ENCODE measurements at places on chromosomes 12 and 14.

GRCh38 chr12:109725321-109726105 lies 11.9 kb downstream of the FAM222A start:
- DNase-seq: no peak

- DNase-seq: no peak
Observed at GRCh38 chr12:74242088-74242487, 295.5 kb upstream of the ATXN7L3B start.

GRCh38 chr12:115657081-115658013 lies 620.1 kb downstream of the MED13L start:
- DNase-seq: no peak

- no peak for DNase-seq
Observed at GRCh38 chr12:132393991-132394949, 64.9 kb upstream of the GALNT9 start.

- no peak for DNase-seq
Observed at GRCh38 chr12:19744705-19745218, 305.5 kb downstream of the AEBP2 start.

DNA sequence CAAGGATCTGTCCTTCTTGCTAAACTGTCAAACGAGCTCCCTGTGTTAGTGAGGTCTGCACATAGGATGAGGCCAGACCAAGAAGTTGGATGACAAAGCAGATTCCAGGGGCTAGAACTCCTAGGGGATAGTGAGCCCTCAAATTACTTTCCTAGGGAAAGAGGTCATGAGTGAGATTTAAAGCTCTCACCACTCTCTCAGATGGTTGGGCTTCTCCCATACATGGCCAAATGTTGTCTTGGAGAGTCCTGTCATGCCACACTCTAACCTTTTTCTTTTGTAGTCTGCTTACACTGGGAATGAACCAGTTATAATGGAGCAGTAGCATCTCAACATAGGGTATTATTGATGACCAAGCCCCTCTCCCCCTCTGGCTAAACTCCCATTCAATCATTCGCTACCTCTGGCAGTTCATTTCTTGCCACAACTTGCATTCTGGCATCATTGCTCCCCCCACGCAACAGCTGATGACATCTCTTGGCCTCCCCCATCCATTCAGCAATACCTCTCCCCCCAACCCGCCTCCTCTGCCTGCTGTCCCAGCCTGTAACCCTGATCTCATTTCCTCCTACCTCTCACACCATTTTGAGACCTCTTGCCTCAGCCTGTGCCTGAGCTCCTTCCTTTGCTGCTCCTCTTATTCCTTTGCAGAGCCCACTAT lies 64.7 kb upstream of the CISTR start:
- no peak for DNase-seq

DNA sequence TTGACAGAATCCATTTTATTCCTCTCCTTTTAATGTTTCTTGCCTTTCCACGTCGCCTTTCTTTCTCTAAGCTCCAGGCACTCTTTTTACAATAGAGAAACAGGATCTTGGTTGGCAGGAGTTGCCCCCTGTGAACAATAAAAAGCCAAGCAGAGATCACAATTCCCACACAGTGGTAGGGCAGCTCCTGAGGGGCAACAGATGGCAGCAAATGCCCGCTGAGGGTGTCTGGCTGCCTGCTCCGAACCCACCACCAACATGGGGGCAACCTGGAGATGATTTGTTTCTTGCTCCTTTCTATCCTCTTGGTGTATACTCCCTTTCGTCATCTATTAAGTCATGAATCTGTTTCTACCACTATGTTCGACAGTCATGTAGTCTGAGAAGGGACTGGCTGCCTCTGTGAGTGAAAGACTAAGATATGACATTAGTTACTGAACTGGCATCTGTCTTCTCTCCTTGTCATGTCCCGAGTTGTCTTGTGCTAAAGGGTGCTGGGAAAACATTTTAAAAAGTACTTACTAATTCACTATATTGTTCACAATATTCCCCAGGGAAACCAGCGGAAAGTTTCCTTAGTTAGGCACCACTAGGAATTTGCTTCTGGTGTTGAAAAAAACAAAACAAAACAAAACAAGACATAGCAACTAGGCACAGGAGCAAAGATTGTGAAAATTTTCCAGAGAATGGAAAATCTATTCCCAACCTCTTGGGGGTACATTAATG lies 170.1 kb downstream of the STXBP6 start:
- no peak for DNase-seq

DNA sequence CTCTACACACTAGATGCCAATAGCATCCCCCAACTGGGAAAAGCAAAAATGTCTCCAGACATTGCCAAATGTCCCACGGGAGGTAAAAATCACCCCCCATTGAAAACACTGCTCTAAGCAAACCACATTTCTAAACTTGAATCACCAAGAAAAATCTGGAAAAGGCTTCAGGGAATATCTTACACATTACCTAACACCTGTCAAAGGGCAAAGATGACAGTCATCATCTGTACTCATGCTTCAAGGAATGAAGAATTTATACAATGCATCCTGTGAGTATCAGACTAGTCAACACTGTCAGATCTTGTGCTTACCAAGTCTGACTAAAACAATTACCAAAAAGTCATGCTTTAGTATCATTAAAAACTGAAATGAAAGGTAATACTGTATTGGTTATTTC lies 161.6 kb upstream of the SOX5 start:
- no peak for DNase-seq

DNA sequence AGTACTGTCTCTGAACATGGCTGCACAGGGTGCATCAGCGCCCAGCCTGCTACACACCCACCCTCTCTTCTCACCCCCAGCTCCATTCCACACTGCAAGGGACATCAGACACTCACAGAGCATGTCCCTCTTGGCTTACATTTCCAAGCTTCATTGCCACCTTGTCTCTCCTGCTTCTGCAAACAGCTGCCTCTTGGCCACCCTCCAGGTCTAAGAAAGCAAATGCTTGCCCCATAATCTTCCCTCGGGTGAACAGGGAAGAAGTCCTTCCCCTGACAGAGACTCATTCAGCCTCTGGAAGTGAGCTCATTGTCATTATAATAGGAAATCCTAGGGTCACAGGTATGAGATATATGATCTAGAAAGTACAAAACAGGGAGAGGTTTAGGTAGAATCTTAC lies 505.2 kb downstream of the RMST start:
- DNase-seq: no peak

GRCh38 chr12:50746431-50746830 lies 17.5 kb upstream of the ATF1 start:
- DNase-seq: no peak

GRCh38 chr14:50659327-50659974 lies 8.7 kb downstream of the SAV1 start:
- DNase-seq: no peak

DNA sequence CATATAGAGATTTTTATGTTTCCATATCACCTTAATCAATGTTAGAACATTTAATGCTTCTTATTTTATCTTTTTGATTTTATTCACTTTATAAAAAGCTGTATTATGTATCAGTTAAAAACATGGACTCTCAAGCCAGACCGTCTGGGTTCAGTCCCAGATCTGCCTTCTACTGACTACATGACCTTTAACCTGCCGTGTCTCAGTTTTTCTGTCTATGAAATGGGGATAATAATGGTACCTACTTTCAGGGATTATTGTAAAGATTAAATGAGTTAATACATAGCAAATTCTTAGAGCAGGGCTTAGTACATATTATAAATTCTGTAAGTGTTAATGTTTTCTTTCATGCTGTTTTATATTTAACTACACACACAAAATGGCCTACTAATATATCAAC lies 50.4 kb downstream of the STAB2 start:
- DNase-seq: no peak

DNA sequence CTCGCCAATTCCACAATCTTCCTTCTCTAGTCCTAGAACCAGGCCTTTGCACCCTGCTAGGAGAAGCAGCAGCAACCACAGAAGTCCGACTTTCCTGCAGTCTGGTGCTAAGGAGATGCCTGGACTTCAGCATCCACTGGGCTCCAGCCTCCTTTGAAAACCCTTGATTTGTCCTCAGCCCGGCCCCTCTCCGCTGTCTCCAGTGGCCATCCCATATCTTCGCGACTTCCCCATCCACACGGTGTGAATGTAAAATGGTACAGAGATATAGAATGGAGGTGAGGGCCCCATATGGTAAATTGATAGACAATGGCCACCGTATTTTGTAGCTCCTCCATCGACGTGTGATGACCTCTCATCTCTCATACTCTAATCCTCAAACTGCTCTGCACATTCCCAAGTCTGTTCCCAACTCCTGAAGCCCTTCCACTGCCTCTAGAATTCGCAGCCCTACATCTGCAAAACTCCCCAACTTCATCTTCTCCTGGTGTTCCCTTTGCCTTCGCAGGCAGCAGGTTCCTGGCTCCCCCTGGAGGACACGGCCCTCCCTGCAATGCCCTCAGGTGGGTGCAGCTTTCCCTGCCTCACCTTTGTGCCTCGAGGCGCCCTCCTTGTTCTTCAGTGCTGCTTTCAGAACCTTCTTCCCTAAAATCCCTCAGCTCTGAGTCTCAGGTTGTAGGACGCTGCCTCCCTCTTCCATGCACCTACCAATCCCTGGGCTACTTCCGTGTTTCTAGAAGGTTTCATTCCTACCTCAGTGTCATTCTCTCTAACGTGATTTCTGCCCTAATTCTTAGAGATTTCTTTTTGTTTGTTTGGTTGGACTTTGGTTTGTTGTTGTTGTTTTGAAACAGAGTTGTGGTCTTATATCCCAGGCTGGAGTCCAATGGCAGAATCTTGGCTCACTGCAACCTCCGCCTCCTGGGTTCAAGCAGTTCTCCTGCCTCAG lies 36.7 kb downstream of the TMBIM6 start:
- DNase-seq: peak; percentile 56

DNA sequence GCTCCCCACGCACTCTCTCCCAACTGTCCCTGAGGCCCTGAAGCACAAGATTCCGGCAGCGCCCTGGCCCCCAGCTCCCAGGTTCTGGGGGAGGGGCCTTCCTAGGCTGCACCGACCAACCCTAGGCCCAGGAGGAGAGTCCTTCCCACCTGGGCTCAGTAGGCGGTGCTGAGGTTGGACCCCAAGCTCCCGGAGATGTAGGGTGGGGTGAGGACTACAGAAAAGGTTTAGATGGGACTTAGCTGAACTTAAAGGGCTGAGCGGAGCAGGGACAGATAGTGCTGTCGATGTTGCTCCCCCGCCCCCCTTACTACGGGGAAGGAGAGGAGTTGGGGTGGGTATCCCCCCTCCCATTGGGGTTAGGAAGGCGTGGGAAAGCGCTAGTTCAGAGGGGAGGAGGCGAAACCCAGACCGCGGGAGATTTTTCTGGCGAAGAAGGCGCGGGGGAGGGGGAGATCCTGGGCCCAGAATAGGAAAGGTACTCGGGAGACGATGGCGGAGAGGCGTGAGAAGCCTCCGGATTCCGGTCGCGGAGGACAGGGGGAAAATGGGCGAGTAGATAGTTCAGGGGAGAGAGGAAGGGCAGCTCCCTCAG lies 4.2 kb upstream of the BAZ2A start:
- peak; percentile 57 for DNase-seq

DNA sequence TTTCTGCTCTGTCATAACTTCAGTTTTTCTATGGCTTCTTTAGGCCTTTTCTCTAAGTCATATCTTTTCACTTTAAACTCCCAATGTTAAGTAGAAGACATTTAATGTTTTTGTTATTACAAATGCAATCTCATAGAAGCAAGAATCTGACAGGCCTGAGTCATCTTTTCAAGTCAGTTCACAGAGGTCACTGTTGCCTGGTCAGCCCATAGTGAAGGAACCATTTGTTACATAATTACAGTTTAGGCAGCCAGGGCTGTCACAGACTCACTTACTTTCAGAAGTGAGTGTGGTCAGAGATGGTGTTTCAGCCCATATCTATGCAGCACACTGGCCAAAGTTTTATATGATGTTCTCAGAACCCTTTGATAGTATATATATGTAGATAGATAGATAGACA lies 46.5 kb downstream of the CCER1 start:
- no peak for DNase-seq

DNA sequence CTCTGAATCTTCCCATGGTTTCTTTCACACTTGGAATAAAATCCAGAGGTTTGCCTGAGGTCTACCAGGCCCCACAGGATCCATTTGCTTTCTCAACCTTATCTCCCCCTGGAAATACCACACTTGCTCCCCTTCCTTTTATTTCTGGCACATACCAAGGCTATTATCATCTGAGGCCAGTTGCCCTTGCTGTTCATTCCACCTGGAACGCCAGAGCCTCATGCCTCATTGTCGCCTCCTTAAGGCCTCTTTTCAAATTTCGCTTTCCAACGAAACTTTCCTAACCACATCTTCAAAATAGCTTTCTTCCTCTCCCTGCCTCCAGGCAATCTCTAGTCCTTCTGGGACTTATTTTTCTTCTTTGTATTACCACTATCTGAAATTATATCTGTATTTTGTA lies 11.2 kb upstream of the LRIG3 start:
- no peak for DNase-seq

DNA sequence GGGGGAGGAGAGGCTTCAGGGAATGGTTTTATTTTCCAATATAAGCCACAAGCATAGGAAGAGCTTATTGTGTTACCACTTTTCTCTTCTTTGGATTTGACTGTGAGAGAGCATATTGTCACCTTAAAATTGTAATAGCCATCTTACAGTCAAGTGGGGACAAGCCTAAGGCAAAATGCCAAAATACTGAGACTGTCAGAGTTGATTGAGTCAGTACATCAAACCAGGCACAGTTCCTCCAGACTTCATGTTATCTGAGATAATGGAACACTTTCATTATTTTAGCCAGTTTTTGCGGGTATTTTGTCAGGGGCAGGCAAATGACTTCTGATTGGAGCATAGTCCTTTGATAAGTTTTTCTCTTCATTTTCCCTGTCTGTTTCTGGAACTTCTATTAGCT lies 19.5 kb upstream of the NUBPL start:
- no peak for DNase-seq

- DNase-seq: no peak
Observed at GRCh38 chr14:104102282-104102914, 16.9 kb downstream of the ASPG start.

GRCh38 chr12:52585066-52585465 lies 11.4 kb upstream of the KRT74 start:
- DNase-seq: no peak

DNA sequence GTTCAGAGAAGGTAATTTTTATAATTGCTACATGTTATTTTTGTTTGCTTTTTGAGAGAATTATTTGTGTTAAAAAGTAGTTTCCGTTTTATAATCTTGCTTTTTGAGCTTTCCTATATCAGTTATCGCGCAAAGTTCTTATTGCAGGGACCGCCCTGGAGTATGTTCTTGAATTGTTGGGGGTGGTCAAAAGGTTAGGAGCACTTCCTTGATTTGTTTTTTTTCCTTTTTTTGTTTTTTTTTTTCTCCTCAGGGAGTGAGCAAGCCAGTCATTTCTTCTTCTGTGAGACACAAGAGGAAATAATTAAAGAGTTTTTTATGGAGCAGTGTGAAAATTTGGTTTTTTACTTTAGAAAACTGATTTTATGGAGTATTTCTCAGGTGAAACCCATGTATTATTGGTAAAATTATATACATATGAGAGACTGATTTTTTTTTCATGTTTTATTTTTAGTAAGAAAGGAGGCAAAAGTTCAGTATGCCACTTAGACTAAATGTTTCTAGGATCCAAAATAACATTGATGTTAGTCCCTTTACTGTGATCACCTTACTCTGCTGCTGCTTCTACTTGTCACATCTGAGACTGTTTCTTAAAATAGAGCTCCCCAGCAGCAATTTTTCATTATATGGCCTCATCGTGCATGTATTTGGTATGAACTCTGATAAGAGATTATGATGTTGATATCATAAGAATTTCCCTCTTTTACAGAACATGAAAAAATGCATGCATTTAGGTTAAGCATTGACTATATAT lies 26.6 kb downstream of the PLEKHA5 start:
- DNase-seq: no peak
